Ovary (tissue), 10 donors: ENCODE measurements at places on chromosomes 7 and 10.
A peak's percentile ranks its signal among the peaks of the same experiment; 100 is the strongest.

- DNase-seq = no peak
These were observed 153.5 kb upstream of the PDE1C start for GRCh38 chr7:32223721-32224120.

GRCh38 chr7:131249003-131249402 lies 78.7 kb upstream of the MKLN1 start:
- peak; percentile 41 for DNase-seq

- DNase-seq = no peak
These were observed 284.9 kb upstream of the SEMA3D start for GRCh38 chr7:85471740-85472139.

DNA sequence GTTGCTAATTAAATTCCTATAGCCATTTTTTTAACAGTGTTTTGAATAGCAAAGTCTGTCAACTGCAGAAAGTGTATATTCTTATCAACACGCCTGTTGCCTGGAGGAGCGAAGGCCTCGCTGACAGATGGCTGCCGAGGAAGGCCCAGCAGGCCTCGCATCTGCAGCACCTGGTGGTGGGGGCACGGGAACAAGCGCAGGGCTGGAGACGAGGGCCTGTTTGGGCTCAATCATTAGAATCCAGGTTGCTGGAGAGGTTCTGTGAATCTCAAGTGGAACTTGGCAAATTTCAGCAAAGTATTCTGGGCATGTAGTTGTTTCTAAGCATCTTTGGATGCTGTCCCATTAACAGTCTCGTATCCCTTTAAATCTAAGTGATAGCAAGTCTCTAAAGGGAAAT lies 66.1 kb upstream of the FAM204A start:
- DNase-seq = no peak

- no peak for DNase-seq
These were observed 20.3 kb upstream of the GIMAP2 start for GRCh38 chr7:150665089-150665748.

GRCh38 chr10:85152496-85152895 lies 824.1 kb downstream of the CCSER2 start:
- DNase-seq = no peak

- DNase-seq = no peak
These were observed 54.6 kb upstream of the NRG3 start for GRCh38 chr10:81820418-81820817.
